Astrocyte (in vitro differentiated cells and primary cell): ENCODE measurements at places on chromosomes 13 and 19.

- DNase-seq: no peak
These were observed 109.5 kb downstream of the TBC1D4 start for GRCh38 chr13:75372517-75372916.

DNA sequence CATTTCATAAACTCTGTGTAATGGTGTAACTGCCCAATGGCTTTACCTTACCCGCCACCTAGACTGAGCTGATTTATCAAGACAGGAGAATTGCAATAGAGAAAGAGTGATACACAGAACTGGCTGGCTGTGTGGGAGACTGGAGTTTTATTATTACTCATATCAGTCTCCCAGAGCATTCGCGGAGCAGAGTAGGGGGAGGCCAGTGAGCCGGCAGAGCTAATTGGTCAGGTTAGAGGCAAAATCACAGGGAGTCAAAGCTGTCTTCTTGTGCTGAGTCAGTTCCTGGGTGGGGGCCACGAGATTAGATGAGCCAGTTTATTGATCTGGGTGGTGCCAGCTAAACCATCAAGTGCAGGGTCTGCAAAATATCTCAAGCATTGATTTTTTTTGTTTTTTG lies 23.4 kb upstream of the SLITRK1 start:
- DNase-seq: no peak

DNA sequence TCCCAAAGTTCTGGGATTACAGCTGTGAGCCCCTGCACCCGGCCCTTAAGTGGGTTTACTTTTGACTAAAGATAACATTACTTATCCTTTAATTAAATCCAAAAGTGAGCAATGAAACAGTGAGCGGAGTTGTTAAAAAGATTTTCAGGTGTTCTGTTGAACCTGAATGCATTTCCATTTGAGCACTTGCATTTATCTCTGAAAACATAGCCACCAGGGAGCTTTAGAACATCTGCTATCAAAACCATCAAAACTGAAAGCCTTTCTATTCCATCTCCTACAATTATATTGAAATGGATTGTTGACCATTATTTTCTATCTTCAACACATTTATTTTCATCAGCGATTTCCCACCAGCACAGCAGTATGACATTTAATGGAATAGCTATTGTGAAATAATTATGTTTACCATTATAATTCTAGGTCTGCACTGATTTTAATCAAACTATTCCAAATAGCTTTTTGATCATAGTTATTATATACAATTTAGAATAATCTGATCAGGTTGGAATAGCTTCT lies 269.0 kb downstream of the FGF14 start:
- DNase-seq: no peak

DNA sequence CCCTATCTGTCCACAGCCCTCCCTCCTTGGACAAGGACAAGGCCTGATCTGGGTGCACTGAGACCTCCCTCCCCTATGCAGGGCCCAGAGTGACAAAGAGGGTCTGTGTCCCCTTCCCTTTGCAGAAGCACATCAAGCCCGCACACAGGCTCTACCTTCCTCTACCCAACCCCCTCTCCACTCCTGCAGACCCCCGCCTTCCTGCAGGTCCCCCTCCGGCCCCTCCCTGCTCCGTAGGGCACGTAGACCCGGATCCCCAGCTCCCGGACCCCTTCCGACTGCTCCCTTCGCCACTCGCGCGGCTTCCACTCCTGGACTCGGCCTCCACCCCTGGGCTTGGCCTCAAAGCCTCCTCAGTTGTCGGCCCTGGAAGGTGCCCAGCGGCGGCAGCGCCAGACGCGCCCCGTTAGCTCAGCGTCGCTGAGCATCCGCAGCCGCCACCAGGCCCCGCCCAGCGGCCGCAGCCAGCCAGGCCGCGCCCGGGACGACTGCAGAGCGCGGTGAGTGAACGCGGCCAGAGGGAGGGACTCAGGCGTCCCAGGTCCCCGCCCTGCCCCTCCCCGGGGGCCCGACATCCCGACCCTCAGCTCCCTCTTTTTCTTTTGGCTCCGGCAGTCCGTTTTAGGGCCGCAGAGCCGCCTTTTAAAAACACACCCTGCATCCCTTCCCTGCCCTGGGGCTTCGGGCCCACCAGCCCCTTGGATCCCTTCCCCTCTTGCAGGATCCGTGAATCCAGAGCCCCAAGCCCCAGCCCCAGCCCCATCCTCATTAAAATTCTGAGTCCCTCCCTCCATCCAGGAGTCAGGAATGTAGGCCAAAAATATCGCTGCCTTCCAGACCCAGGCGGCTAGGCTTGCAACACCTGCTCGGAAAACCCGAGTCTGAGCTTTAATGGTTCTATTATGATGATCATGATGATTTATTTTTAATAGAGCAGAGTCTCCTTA lies 1.5 kb upstream of the MYADM start:
- DNase-seq: no peak

- no peak for DNase-seq
These were observed 65.5 kb downstream of the RASA3 start for GRCh38 chr13:114066956-114067355.

DNA sequence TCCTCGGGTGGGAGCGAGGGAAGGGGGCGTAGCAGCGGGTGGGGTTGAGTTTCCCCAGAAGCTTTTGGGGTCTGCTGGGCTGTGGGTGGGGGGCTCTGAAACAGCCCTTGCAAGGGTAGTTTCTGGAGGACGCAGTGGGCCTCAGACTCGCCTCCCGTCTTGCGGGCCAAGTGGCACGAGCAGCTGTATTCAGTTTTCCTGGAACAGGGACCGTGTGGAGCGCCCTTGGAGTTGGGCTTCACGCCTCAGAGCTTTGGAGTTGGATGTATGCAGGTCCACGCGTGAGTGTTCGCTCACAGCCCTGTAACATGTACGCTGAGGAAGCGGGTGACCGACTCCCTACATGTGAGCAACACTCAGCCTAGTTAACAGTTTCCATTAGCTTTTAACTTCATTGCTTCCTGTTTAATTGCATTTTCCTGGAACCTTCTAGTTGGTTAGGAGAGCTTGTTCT lies 603 bp downstream of the TM9SF2 start:
- peak; percentile 18 for DNase-seq

GRCh38 chr13:68490594-68490993 lies 1260.5 kb upstream of the PCDH9 start:
- no peak for DNase-seq

- no peak for DNase-seq
These were observed 126.3 kb upstream of the PEG3 start for GRCh38 chr19:56966697-56967299.

- peak; percentile 57 for DNase-seq
These were observed 77.4 kb upstream of the RNF113B start for GRCh38 chr13:98254513-98254912.

GRCh38 chr19:54168174-54168917 lies 4.6 kb downstream of the TMC4 start:
- DNase-seq: peak; percentile 45

DNA sequence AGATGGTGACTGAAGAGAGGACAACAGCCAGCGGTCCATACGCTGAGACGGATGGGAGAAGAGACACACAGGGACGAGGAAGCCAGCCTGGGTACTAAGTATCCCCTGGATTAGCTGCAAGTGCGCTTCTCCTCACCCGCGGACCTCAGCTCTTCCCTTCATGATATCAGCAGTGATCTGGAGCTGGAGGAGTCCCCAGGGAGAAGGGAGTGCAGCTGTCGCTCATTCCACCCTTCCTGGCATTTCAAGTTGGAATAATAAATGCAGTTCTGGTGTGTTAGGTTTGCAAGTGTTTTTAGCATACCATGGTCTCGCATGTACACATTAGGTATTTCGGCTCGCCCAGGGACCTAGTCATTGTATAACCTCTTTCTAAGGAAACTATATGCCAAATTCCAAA lies 88.5 kb upstream of the C1QTNF9B start:
- no peak for DNase-seq

DNA sequence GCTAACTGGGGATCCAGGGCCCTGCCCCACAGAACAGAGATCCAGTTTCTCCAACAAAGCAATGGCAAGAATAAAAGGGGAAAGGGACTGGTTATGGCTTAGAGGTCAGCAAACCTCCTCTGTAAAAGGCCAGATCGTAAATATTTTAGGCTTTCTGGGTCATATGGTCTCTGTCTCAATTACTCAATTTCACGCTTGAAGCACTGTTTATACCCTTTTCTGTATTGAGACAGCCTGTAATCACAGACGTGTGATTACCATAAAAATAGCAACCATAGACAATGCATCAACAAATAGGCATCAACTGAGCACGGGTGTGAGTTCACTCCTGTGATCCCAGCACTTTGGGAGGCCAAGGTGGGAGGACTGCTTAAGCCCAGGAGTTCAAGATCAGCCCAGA lies 9.3 kb downstream of the RAB3D start:
- DNase-seq: no peak

DNA sequence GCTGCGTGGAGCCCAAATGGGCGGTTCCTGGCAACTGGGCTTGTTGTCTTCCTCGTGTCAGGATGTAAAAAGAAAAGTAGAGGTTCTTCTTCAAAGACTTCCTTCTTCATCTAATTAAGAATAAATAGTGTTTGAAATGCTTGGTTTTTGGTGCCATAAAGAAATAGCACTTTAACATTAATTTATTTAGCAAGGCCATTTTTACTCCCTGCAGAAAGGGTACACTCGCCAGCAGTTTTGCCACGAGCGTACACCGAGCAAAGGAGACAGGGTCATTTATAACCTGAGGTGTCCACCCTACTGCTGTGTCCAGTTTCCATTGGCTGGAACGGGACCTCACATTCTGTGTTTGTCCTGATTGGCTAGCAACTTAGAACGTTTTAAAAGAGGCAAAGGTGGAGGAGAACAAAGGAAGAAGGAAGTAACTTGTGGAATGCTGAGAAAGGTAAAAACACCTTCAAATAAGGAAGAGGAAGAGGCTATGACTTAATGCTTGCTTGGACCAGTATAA lies 21.8 kb upstream of the OR10H1 start:
- no peak for DNase-seq

DNA sequence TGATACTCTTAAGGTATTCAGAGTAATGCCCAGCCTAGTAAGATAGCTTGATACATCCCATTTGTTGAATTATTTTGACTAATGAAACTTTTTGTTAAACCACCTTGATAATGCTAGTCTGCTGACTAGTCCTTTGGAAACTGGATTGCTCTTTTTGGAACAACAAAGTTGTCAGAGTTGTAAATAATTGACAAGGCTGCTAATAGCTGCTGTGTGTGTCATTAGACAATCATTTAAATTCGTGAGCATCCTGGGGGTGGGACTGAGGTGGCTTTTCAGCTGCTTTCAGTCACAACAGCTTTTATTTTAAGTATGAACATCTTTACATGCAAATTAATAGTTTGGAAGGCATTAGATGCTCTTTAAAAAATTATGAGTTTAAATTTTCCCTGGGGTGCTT lies 153.5 kb downstream of the HS6ST3 start:
- DNase-seq: no peak

GRCh38 chr13:74136084-74136658 lies 2.0 kb upstream of the KLF12 start:
- peak; percentile 53 for DNase-seq

DNA sequence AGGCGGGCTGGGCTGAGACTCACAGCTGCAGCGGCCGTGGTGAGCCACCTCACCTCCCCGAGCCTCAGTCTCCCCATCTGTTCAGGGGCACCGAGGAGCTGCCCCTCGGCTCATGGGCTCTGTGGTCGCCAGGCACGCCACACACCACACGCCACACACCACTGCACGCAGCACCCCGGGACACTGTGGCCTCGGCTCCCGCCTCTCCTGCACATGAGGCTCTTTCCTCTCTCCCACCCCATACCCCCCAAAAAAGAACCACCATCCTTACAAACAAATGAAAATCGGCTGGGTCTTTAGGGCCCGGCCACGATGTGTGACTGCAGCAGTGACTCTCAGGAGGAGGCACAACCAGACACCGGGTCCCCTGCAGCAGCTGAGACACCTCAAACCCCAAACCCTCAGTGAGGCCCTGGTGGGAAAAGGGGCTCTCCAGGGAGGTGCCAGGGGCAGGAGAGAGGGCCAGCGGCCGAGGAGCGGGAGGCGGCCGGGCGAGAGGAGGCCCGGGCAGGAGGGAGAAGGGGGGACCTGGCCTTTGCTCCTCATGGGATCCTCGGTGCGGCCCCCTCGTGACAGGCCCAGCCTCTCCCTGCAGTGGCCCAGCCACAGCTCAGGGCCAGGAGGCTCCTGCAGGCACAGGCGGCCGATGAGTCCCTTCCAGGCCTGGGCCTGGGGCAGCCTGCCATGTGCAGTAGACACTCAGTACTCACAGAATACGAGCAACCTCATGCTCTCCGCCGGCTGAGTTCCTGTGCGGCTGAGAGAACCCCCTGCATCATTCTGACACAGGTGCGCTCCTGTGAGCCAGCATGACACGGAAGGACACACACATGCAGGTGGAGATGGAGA lies 66.3 kb downstream of the RASA3 start:
- DNase-seq: no peak

- DNase-seq: peak; percentile 59
These were observed at the start of gene TSC22D1 for GRCh38 chr13:44575741-44576350. TSS of gene TSC22D1 (minus strand) at chr13:44576330. CDS start at chr13:44576074, 256 bp downstream.

DNA sequence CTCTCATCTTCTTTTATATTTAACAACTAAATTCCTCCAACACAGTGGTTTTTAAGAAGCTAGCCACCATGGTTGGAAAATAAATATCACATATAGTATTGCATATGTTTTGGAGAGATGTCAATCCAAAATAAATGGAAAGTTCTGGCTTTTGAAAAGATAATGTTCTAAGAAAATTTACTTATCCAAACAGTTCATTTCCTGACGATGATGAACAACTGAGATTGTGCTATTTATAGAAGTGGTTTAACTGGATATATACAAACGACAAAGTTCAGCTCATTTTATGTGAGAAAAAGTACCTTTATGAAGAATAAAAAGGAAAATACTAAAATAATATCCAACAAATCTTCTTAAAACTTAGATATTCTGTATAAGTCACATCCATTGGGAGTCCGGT lies 174.7 kb downstream of the MZT1 start:
- DNase-seq: peak; percentile 19

- DNase-seq: no peak
These were observed 931 bp downstream of the USP12 start for GRCh38 chr13:27170516-27171243.

GRCh38 chr19:30371161-30371836 lies 885 bp upstream of the ZNF536 start:
- DNase-seq: no peak

DNA sequence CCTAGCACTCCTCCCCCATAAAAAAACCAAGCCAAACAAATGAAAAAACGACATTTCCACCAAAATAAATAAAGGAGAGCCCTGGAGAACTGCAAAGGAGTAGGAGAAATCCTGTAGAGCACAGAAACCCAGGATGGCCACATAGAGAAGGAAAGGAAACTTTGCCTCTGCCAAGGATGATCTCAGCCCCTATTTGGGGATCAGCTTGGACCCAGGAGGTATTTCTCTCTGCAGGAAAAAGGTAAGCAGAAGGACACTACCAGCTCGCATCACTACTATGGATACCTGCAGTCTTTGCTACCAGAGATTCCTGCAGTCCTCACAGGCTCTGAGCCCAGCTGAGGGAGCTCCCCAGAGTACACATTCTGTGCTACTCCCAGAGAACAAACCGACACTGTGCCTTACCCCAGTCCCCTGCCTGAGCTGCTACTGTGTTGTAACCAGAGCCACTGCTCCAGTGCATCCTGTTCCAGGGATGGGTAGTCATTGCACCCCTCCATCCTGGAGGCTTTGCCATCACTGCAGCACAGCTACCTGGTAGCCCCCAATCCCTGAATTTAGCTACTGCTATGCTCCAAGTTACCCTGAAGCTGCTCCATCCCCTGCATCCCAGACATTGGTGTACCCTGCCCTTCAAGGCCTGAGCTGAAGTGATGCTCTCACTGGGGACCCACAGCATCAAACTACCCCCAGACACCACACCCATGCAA lies 41.7 kb downstream of the VWA8 start:
- DNase-seq: no peak
